Ovary (tissue), 10 donors: ENCODE measurements at places on chromosomes 4 and X. TPM values are rescaled to one million over a fixed set of nuclear protein-coding genes. Genes with fewer than 3 reads are reported as not detected.
A peak's percentile ranks its signal among the peaks of the same experiment; 100 is the strongest.

Gene CD38
- total RNA-seq: 0.83 TPM

Gene TREX2
- total RNA-seq: 0.77 TPM

GRCh38 chr4:177220376-177220775, 89.3 kb upstream of the NEIL3 start:
- H3K27me3 ChIP-seq: no peaks in the 10 kb centered on the region
- H3K27ac ChIP-seq: no peak overlapping the region
- no peak overlapping the region for H3K4me3 ChIP-seq

GRCh38 chr4:95674521-95674981, 125.8 kb upstream of the UNC5C start:
- H3K4me1 ChIP-seq: peaks cover 2% of the 10 kb centered on the region
- H3K27me3 ChIP-seq: no peaks in the 10 kb centered on the region
- DNase-seq: no peak
- no peaks in the 10 kb centered on the region for H3K36me3 ChIP-seq

- DNase-seq: peak; percentile 23
- no peaks in the 10 kb centered on the region for H3K27me3 ChIP-seq
Measured at GRCh38 chrX:120452131-120452530, 17.0 kb downstream of the LAMP2 start.

DNA sequence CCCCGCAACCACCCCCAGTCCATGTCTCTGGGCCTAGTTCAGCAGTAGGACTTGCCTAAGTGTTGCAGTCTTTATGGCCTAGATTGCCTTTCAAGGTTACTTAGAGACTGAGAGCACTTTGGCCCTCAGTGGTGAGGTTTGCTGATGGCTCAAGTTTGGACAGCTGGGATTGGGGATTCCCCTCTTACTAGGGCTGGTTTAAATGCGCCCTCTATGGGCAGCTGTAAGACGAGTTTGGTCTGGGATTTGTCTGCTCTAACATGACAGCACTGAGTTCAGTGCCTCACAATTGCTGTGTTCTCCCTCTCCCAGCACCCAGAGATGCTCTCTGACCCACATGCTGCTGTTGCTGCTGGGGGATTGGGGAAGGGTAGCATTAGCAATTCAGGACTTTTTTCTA, 23.1 kb downstream of the DACH2 start:
- no peaks in the 10 kb centered on the region for H3K4me1 ChIP-seq
- H3K27me3 ChIP-seq: no peaks in the 10 kb centered on the region
- no peak for DNase-seq
- H3K36me3 ChIP-seq: no peaks in the 10 kb centered on the region
- no peak overlapping the region for H3K4me3 ChIP-seq

GRCh38 chr4:185358959-185359358, 36.8 kb downstream of the LRP2BP start:
- no peaks in the 10 kb centered on the region for H3K36me3 ChIP-seq
- H3K4me3 ChIP-seq: no peak overlapping the region
- no peak for DNase-seq
- no peaks in the 10 kb centered on the region for H3K27me3 ChIP-seq
- no peaks in the 10 kb centered on the region for H3K4me1 ChIP-seq
- H3K27ac ChIP-seq: no peak overlapping the region

DNA sequence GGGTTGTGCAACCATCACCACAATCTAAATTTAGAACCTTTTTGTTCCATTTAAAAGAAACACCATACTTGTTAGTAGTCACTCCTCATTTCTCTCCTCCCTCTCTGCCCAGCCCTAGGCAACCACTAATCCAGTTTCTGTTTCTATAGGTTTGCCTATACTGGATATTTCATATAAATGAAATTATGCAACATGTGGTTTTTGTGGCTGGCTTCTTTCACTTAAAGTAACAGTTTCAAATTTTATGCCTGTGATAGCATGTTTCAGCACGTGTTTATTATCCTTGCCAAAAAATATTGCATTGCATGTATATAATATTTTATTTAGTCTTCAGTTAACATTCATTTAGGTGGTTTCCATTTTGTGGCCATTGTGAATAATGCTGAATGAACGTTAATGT, 437.6 kb downstream of the IL1RAPL1 start:
- H3K27ac ChIP-seq: no peak overlapping the region
- no peak for DNase-seq
- no peaks in the 10 kb centered on the region for H3K4me1 ChIP-seq
- no peak overlapping the region for H3K4me3 ChIP-seq

GRCh38 chrX:46152756-46153155, 392.5 kb downstream of the ZNF674 start:
- no peaks in the 10 kb centered on the region for H3K36me3 ChIP-seq
- no peak overlapping the region for H3K4me3 ChIP-seq
- no peak for DNase-seq

Gene DCTD
- 47.8 TPM for total RNA-seq

- no peak overlapping the region for H3K27ac ChIP-seq
- H3K4me3 ChIP-seq: no peak overlapping the region
- H3K4me1 ChIP-seq: no peaks in the 10 kb centered on the region
- no peak for DNase-seq
Measured at GRCh38 chrX:110558406-110558805, 199.8 kb downstream of the RTL9 start.

- DNase-seq: no peak
- no peak overlapping the region for H3K27ac ChIP-seq
- no peaks in the 10 kb centered on the region for H3K4me1 ChIP-seq
- H3K27me3 ChIP-seq: no peaks in the 10 kb centered on the region
Measured at GRCh38 chrX:109264878-109265277, 217.0 kb downstream of the GUCY2F start.

DNA sequence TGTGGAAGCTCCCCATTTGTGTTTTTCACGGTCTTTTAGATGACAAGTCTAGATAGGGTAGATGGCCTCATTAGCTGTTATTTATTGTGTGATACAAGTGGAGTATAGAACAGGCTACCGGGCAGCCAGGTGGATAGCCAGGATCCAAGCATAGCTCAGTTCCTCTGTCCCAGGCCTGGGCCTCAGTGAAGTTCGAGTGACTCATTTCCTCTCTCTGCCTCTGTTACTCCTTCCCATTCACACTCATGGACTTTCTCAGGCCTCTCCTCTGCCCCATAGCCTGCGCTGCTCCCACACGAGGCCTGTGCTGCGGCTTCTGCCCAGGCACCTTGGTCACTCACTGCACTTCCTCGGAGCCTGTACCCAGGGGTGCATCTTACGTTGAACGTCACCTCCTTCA, 54.5 kb downstream of the TENM3 start:
- no peaks in the 10 kb centered on the region for H3K36me3 ChIP-seq
- H3K4me1 ChIP-seq: no peaks in the 10 kb centered on the region
- DNase-seq: no peak
- H3K27ac ChIP-seq: no peak overlapping the region
- H3K4me3 ChIP-seq: no peak overlapping the region

GRCh38 chrX:41559235-41560052, 112.3 kb downstream of the NYX start:
- no peaks in the 10 kb centered on the region for H3K27me3 ChIP-seq
- no peak overlapping the region for H3K4me3 ChIP-seq
- no peaks in the 10 kb centered on the region for H3K4me1 ChIP-seq
- H3K27ac ChIP-seq: no peak overlapping the region

DNA sequence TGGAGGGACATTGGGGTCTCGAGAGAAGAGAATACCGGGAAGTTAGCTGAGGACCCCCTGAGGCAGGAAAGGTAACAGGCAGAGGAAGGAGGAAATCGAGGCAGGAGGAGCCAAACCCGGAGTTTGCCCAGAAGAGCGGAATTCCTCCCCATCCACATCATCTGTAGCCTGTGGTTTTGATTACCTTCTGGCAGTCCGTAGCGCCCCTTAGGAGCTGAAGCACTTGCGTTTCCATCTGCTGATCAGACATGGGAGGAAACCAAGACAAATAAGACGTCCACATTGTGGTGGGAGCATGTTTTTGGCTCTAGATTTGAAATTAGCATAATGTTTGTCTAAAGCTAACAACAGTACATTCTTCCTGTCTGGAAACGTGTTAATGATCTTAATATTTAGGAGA, 26.8 kb upstream of the HMX1 start:
- H3K27me3 ChIP-seq: peaks cover 2% of the 10 kb centered on the region
- H3K4me3 ChIP-seq: no peak overlapping the region
- H3K36me3 ChIP-seq: no peaks in the 10 kb centered on the region
- no peaks in the 10 kb centered on the region for H3K4me1 ChIP-seq
- no peak for DNase-seq
- H3K27ac ChIP-seq: no peak overlapping the region

- H3K4me1 ChIP-seq: peaks cover 1% of the 10 kb centered on the region
- H3K27me3 ChIP-seq: no peaks in the 10 kb centered on the region
- H3K27ac ChIP-seq: no peak overlapping the region
- no peak overlapping the region for H3K4me3 ChIP-seq
Measured at GRCh38 chr4:144906181-144906925, 191.6 kb downstream of the ANAPC10 start.

Gene ALB
- 3.2 TPM for total RNA-seq

GRCh38 chrX:140157611-140158010, 192.3 kb upstream of the CXorf66 start:
- no peaks in the 10 kb centered on the region for H3K27me3 ChIP-seq
- no peaks in the 10 kb centered on the region for H3K4me1 ChIP-seq
- H3K36me3 ChIP-seq: no peaks in the 10 kb centered on the region
- no peak overlapping the region for H3K27ac ChIP-seq

Gene EXOC1L
- not detected for total RNA-seq

GRCh38 chrX:121050781-121051180, 3.4 kb downstream of the GLUD2 start:
- no peak for DNase-seq
- no peaks in the 10 kb centered on the region for H3K4me1 ChIP-seq
- no peak overlapping the region for H3K27ac ChIP-seq
- H3K27me3 ChIP-seq: no peaks in the 10 kb centered on the region

Gene OPRPN
- total RNA-seq: not detected

Gene C4orf51
- total RNA-seq: not detected

Gene GJB1
- total RNA-seq: 0.36 TPM

DNA sequence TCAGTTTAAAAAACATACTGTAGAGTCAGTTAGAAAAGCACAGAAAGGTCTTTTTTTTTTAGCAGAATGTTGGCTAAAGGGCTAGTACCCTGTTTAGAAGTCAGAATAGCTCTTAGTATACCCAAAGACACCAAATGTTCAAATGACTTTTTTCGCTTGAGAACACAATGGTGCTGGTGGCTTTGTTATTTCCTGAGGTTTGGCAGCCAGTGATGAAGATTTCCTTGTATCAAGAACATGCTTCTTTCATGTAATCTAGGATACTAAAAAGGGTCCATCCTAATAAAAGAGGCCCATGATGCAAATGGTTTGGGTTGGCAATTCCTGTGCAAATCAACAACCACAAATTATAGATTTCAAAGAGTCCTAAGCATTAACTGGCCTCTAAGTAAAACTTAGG, 21.1 kb upstream of the CD40LG start:
- H3K27ac ChIP-seq: no peak overlapping the region
- H3K27me3 ChIP-seq: no peaks in the 10 kb centered on the region
- H3K4me1 ChIP-seq: no peaks in the 10 kb centered on the region
- H3K4me3 ChIP-seq: no peak overlapping the region
- H3K36me3 ChIP-seq: no peaks in the 10 kb centered on the region
- no peak for DNase-seq
